ENCODE measurements at places on chromosomes 11 and 22. TPM values are rescaled to one million over a fixed set of nuclear protein-coding genes. Genes with fewer than 3 reads are reported as not detected.

Gene APOA4
- 1.7 TPM for total RNA-seq

Gene CD3G
- 227 TPM for total RNA-seq

Gene OR8G1
- total RNA-seq = not detected

Gene OR51E2
- under 0.01 TPM for total RNA-seq

Gene TP53I11
- total RNA-seq = 6.1 TPM

Gene KCNC1
- total RNA-seq = under 0.01 TPM

Gene PIWIL4
- 2.5 TPM for total RNA-seq

Gene MPPED2
- 1.1 TPM for total RNA-seq

Gene CD3D
- total RNA-seq = 1,261 TPM

Gene MMP12
- total RNA-seq = 10.8 TPM

GRCh38 chr22:31753005-31753633 lies 700 bp upstream of the DEPDC5 start:
- DNase-seq = no peak

DNA sequence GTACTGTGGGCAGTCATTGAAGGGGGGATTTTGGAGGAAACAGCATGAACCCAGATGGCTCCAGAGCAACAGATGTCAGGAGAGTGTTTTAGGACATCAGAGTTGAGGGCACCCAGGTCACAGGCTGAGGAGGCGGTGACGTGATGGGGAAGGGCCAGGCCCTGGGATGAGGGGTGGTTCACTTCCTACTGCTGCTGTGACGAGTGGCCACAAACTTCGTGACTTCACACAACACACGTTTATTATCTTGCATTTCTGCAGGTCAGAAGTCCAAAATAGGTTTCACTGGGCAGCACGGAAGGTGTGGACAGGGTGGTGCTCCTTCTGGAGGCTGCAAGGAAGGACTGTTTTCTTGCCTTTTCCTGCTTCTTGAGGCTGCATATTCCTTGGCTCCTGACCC lies 77.7 kb upstream of the RAB1B start:
- no peak for DNase-seq

DNA sequence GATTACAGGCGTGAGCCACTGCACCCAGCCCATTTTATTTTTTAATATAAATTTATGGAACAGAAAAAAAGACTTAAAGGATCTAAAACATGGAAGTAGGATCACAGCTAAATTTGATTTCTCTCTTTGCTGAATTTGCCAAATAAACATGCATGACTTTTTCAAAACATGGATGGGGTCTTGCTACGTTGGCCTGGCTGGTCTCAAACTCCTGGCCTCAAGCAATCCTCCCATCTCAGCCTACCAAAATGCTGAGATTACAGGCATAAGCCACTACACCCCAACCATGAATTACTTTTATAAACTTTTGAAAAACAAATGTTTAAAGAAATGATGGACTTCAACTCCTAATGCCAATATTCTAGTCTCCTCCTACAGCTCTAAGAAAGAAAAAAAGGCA lies 61.2 kb downstream of the PHF21A start:
- DNase-seq = no peak

GRCh38 chr22:49906071-49906798 lies 12.0 kb downstream of the ALG12 start:
- DNase-seq = no peak

- DNase-seq = no peak
Observed at GRCh38 chr22:25051983-25052710, 99.6 kb downstream of the KIAA1671 start.

- DNase-seq = no peak
Observed at GRCh38 chr22:38258895-38259294, 13.9 kb downstream of the TMEM184B start.

GRCh38 chr11:46249938-46250744 lies 27.3 kb upstream of the CREB3L1 start:
- DNase-seq = no peak

GRCh38 chr11:1636291-1636950 lies 6.8 kb downstream of the KRTAP5-5 start:
- DNase-seq = no peak

DNA sequence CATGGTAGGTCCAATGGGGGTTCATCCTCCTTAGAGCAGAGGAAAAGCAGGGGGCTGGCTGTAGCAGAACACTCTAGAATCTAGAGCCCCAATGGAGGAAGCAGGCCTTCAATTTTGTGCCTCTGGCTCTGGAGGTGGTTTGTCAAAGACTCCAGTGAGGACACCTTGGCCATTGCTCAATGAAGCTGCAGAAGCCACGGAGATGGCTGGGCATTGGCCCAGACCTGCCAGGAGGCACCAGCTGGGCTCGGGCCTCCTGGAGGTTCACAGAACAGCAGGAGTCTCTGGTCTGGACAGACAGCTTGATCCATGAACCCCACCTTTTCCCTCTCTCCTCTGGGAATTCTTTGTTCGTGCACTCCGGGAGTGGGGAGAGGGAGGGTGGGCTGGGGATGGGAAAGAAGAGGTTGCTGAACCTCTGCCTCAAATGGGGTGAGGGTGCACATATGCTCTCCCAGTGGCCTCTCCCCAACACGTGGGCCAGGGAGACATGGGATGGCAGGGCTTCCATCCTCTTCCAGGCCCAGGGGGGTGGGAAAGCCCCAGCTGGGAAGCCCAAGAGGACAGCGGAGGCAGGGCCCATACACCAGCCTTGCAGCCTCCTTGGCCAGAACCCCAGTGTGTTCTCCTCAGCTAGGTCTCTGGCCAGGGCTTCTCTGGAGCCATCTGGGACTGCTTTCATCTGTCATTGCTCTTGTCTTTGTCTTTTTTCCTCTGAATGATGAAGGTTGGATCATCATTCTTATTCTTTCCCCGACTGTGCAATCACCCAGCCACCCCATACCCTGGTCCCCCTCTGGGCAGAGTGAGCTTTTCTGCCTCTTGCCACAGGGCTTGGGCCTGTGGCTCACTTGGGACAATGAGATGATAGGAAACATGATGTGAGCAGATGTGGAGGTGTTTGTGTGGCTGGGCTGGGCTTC lies 1019.4 kb downstream of the BRD1 start:
- DNase-seq = no peak

GRCh38 chr11:501001-501682 lies 5.9 kb downstream of the RNH1 start:
- DNase-seq = no peak

- DNase-seq = no peak
Observed at GRCh38 chr11:10326012-10326964, 21.4 kb downstream of the ADM start.

All from thymus (tissue), 14 donors.